ENCODE measurements at places on chromosomes 1 and 21.
A peak's percentile ranks its signal among the peaks of the same experiment; 100 is the strongest.

DNA sequence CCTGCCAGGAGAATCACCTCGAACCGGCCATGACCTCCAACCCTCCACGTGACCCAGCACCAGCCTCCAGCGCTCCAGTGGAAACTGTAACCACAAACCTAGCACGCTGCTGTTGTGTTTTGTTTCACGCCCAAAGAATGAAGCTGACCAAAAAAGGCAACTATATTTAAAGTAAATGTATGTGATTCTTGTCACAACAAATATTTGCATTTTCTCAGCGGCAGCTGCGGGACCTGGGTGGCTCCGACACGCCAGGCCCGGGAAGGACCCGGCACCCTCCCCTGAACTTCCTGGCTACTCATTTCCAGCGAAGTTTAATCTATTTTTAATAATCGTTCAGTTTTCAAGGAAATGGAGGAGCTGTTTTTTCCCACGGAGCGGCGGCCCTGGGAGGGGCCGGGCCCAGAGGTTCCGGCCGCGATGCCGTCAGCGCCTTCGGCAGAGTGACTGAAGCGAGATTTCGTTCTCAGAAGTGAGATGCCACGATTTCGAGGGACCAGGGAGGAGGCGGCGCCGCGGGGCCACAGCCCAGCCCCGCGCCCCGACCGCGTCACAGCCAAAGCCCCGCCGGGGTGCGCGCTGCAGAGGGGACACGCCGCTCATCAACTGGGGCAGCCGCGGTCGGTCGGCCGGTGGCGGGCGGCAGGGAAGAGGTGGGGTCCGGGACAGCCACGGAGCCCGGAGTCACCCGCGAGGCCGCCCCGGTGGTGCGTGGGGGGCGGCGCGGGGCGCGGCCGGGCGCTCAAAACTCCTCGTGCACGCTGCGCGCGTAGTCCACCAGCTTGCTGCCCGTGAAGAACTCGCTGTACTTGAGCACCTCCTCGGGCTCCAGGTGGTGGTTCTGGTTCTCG, 3.0 kb upstream of the TNFRSF4 start:
- no peak for DNase-seq

GRCh38 chr1:34213956-34214355, 37.2 kb downstream of the C1orf94 start:
- no peak for DNase-seq

DNA sequence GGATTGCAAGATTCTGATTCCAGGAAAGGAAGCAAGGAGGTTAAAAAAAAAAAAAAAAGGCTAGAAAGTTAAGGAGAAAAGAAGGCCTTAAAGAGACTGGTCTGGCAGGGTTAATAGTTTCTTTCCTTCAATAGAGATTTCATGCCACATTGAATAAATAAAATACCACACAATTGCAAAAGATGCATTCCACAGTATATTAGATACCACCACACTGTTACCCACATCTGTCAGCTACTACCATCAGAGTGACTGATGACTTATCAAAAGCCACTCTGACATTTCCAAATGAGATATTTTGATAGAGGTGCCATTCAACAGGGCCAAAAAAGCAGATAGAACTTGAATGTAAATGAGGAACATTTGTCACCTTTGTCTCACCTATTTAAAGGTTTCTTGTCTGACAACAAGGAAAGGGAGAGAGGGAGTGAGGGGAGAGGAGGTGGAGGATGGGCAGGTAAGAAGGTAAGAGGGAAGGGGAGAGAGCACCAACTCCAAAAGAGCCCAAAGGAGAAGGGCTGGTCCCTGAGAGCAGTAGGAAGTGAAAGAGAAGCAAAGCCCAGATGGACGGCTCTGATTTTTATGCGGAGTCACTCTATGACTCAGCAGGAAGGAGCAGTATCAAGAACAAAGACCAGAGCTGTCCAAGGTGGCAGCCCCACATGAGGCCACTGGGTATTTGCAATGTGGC, 38.3 kb downstream of the LRRN2 start:
- peak; percentile 83 for DNase-seq

DNA sequence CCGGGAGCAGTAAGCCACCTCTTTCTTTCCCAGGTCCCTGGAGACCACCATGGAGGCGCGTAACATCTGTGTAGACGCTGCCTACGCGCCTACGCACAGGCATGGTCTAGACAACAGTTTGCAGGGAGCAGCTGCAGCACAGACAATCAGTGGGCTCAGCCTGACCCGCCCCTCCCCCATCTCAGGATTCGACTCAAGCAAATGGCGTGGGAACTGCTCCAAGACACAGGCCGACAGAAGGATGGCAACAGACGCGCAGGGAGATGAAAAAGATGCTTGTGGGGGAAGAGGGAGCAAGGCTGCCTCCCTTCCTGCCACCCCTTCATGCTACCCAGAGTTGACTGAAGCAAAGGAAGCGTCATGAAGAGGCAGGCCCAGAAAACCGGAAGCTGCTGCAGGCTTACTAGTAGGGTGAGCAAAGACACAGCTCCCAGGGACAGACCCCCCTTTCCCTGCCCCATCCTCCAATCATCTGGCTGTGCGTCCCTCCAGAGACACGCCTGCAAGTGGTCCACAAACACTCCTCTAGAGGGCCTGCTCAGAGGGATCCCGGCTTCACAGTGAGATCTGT, 19.5 kb downstream of the STK40 start:
- peak; percentile 80 for DNase-seq

DNA sequence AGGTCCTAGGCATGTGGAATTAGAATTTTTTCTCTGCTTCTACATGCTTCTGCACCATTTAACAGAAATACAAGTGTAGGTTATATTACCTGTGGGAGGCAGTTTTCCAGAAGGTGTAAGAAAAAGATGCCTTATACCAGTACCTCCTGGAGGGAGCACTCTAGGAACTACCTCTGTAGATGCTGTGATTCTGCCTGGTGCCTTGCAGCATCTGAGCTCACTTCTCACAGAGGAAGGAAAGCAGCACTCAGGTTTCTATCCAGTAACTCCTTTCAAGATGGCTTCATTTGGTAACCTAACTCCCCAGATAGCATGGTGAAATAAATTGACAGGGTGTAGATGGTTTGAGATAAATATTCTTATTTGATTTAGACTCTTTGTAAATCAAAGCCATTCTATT, 50.3 kb downstream of the GIPC2 start:
- no peak for DNase-seq

GRCh38 chr1:155255243-155256007, at the start of gene ENTREP3:
Gene ENTREP3, minus strand, starts transcription at chr1:155255483. Its CDS starts 606 bp downstream, at chr1:155254877.
- DNase-seq: peak; percentile 80

DNA sequence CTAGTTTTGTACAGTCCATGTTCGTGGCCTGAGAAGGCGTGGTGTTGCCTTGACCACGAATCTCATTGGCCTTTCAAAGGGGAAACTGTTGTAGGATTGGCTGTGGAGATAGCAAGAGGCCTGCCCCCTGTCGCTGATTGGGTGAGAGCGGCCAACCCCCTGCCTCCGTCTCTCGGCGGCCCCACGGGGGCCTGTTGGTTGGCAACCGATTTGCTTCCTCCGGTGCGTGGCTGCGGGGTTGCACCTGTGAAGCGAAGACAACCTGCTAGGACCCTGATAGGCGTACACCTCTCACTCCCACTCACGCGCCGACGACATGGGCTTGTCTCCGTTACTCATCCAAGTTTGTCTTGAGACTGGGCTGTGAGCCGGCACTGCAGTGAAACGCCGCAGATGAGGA, at the start of gene UBE2U:
UBE2U (plus strand) TSS at position 204 of the 400 bp plus-strand sequence. CDS start 428 bp downstream, outside the sequence.
- DNase-seq: no peak

DNA sequence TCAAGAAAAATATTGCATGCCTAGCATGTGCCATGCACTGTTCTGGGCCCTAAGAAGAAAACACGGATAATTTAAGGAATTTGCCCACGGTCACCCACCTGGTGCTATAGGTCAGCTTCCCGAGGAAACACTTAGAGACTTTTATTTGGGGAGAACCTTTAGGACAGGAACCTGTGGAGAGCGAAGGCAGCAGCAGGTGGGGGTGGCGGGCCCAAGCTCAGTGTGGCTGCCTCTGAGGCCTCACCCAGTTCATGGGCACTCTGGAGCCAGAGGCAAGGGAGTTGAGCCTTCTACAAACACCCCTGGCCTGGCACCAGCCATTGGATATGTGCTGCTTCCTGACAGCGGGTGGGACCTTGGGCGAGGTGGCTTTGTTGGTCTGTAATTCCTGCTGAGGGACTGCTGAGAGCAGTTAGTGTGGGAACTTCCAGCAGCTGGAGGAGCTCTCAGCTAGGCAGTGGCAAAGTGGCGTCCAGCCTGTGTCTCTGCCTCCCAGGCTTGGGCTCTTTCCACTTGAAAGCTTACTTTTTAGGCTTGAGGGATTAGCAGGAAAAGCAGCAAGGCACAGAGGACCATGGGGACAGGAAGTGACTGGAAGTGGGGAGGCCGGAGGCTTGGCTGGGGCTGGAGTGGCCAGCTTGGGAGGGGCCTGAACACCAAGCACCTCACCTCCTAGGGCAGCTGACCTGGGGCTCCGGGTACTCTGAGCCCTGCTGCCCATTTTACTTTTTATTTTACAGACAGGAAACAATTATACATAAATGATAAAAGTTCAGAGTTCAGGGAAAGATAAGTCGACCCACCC, 19.1 kb downstream of the MRPL37 start:
- DNase-seq: peak; percentile 11

DNA sequence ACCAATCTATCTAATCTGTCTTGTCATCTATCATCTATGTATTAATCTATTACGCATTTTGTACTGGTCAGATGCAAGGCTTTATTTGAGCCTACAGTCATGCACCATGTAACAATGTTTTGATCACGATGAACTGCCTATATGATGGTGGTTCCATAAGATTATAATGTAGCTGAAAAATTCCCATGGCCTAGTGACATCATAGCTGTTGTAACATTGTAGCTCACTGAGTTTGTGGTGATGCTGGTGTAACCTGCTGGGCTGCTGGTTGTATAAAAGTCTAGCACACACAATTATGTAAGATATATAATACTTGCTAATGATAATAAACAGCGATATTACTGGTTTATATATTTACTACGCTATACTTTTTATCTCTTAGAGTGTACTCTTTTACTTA, 64.8 kb upstream of the IGSF5 start:
- no peak for DNase-seq

GRCh38 chr1:243596431-243597062, 253.5 kb downstream of the AKT3 start:
- peak; percentile 94 for DNase-seq

- no peak for DNase-seq
Measured at GRCh38 chr1:181062836-181063428, 25.6 kb upstream of the IER5 start.

DNA sequence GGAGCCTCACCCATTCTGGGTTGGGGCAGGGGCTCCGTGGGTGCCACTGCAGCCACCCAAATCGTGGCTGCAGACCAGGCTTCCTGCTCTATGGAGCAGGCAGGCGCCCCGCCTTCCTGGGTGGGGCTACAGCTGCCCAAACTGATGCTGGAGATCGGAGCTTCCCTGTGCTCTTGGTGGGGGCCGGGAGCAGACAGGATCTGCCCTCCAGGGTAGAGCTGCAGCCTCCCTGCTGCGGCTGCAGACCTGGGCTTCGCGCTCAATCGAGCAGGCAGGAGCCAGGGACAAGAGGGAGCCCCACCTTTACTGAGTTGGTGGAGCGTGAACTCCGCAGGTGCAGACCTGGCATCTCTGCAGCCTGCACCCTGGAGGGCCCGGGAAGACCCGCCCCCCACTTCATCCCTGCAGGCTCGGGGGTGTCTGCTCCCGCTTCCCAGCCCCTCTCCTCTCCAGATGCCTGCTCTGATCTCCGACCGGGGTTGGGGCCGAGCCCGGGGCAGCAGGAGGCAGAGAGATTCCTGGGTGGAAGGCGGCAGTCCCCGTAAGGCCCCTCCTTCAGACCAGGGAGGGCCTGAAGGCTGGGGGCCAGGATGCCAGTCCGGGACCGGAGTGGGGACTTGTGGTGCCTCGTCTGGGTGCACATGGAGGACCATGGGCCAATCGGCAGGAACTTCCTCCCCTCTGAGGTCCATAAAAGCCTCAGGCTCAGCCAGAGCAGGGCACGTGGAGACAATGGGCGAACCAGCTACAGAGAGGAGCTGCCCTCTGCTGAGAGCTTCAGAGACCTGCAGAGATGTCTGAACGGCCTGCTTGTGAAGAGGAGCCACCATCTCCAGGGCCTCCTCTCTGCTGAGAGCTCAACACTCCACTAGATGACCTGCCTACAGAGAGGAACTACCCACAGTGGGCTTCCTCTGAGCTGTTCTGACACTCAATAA, 359.3 kb downstream of the SMYD3 start:
- DNase-seq: no peak

DNA sequence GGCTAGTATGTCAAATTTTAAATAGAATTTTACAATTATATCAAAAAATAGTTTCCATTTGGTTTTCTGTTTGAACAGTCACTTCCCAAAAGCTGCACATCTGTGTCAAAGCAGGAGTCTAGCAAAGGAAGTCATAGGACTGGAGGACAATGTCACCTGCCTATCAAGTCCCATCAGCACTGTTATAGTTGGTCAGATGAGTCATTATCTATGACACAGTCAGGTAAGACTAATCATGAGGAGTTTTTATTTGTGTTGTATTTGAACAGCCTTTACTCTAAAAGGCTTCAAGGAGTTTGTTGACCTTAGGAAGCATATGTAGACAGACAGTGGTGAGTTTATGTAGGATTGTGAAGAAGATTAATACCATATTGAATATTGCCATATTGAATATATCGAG, 74.2 kb upstream of the QSOX1 start:
- DNase-seq: no peak

DNA sequence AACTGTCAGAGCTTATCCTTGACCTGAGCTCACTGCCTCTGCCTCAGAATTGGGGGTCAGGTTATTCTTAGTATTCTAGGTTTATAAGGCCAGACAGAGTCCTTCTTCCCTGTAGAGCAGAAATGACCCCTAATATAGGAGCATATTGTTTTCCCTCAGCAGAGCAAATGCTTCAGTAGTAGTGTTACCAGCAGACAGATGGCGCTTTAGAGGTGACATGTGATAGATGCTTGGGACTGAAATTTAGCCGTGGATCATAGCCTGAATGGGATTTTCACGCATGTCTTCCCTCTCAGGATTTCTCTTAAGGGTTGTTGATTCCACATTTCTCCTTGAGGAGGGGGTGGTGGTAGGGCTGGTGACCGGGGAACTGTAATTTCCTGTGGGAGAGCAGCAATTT, 24.5 kb downstream of the ADARB1 start:
- DNase-seq: peak; percentile 36

GRCh38 chr1:234768569-234769283, 158.7 kb upstream of the IRF2BP2 start:
- no peak for DNase-seq

GRCh38 chr1:197976368-197976767, 59.2 kb downstream of the LHX9 start:
- no peak for DNase-seq

- DNase-seq: no peak
Measured at GRCh38 chr1:22276396-22276748, 133.5 kb upstream of the WNT4 start.

DNA sequence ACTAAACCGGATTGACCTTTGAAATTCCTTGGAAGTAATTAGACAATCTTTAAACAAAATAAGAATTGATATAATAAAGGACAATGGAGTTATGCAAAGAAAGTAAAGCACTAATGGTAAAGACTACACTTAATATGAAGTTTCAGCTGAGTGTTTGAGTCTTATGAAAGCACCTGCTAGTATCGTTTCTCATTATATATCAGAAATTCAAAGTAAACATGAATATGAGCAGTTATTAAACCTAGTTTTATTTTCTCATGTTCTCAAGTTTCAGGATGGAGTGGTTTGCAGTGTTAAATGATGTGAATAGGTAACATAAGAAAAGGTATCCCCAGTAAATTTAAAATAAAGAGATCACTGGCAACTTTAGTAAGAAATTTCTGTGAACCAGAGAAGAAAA, 188.6 kb downstream of the ZP4 start:
- no peak for DNase-seq

All from fibroblast of pulmonary artery (primary cell).